ENCODE measurements at places on chromosomes 16 and 17. TPM values are rescaled to one million over a fixed set of nuclear protein-coding genes. Genes with fewer than 3 reads are reported as not detected.

TIGD7 gene
- 3.3 TPM for total RNA-seq

GNAO1 gene
- 9.8 TPM for total RNA-seq

HEXIM2 gene
- total RNA-seq = 9.6 TPM

KRT40 gene
- not detected for total RNA-seq

TMEM238L gene
- total RNA-seq = 122 TPM

KIF2B gene
- total RNA-seq = not detected

NEUROD2 gene
- 0.05 TPM for total RNA-seq

SNAI3 gene
- 0.28 TPM for total RNA-seq

CA5A gene
- total RNA-seq = 0.05 TPM

FBXW10 gene
- total RNA-seq = not detected

PPY gene
- total RNA-seq = not detected

- no peak for DNase-seq
These were observed 22.4 kb upstream of the SEC14L1 start for GRCh38 chr17:77118251-77118928.

- peak; percentile 20 for DNase-seq
These were observed 4.5 kb upstream of the TMEM235 start for GRCh38 chr17:78226759-78227454.

GRCh38 chr16:47895146-47895545, 260.6 kb downstream of the ABCC12 start:
- no peak for DNase-seq

GRCh38 chr16:72427783-72428331, 255.9 kb upstream of the PMFBP1 start:
- no peak for DNase-seq

DNA sequence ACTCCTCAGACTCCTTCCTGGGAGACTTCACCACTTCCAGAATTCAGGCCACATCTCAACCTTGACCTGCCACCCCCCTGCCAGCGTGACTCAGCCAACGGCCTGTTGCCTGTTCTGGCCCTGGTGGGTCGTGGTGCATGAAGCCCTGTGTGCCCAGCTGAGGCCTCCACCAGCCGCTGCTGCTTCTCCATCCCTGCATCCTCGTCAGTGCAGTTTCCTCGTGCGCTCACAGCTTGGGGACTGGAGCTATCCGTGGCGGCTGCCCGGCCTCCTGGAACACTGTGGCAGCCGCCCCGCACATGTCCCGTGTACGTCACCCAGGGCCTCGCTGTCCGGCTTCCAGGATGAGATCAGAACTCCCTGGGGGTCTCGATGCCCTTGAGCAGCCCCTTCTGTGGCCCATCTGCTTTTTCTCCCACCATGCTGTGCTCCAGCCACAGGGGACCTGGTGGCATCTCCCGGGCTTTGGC, 8.0 kb upstream of the TEDC2 start:
- no peak for DNase-seq

GRCh38 chr16:19898924-19899604, 14.4 kb upstream of the GPRC5B start:
- DNase-seq = peak; percentile 74

DNA sequence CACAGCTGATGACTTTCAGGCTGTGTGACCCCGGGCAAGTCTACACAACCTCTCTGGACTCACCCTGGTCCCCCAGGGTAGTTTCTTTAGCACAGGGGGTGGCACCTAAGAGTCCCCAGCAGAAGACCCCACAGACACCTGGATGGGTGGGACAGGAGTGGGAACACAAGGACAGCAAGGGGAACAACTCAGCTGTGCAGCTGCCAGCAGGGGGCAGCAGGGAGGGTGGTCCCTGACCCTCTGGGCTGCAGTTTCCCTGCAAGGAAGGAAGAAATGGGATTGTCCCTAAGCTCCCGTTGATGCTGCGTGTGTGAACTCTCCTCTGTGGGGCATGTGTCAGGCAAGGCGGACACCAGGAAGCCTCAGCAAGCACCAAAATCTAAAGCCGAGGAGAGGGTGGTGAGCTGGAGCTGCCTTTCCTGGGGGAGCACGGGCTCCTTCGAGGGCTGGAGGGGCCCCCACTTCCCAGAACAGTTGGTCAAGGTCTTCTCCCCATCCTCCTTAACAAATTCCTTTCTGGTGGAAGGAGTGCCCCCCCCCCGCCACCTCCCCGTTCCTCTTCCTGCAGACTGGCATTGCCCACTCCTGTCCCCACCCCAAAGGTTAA, 24.1 kb upstream of the CDH5 start:
- peak; percentile 27 for DNase-seq

DNA sequence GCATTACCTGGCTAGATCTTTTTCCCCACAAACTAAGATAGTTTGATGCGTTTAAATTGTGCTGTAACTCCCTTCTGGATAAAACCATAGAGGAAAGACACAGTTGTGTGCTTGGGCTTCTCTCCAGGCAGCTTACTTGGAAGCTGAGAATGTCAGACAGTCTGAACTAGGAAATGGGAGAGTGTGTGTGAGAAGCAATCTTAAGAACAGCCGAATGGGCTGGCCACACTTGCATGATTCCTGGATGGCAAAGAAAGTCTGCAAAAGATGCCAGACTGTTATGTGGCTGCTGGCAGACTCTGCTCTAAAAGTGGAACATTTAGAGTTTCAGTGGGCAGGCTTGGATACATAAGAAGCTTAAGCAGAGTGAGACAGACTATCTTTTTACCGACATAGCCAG, 384.3 kb upstream of the PSMD7 start:
- DNase-seq = no peak

DNA sequence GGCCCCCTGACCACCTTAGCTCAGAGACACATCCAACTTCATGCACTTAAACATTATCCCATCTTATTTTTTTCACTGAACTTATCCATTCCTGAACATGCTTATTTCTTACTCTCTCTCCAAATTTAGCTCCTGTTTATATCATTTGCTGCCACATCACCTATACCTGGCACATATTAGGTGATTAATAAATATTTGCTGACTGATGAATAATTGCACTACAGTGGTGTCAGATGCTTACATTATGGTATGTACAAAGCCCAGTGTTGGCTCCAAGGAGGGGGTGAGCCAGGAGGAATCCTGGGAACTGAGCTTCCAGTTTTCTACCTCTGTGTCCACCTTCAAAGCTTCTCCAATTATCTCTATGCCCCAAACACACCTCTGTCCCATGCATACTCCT, 124.0 kb upstream of the PMFBP1 start:
- no peak for DNase-seq

- DNase-seq = no peak
These were observed 16.1 kb downstream of the TLE7 start for GRCh38 chr16:71425746-71426068.

GRCh38 chr17:18004345-18004744, 31.7 kb downstream of the DRC3 start:
- no peak for DNase-seq

GRCh38 chr17:66401364-66401763, 99.0 kb downstream of the PRKCA start:
- DNase-seq = no peak

DNA sequence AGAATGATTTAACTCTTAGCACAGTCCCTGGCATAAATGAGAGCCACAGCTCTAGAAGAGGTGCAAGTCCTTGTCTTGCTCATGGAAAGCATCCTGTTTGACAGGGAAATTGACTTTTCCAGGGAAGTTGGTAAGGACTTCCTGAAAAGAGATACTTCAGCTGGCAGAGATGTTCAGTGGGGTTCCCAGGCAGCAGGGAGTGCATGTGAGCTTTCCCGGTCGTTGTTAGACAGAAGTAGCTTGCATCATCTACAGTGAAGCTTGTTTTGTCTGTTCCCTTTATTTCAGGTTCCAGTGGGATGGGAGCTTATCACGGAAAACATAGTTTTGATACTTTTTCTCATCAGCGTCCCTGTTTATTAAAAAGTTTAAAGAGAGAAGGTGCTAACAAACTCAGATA, 22.9 kb downstream of the ALDH3A2 start:
- DNase-seq = no peak

DNA sequence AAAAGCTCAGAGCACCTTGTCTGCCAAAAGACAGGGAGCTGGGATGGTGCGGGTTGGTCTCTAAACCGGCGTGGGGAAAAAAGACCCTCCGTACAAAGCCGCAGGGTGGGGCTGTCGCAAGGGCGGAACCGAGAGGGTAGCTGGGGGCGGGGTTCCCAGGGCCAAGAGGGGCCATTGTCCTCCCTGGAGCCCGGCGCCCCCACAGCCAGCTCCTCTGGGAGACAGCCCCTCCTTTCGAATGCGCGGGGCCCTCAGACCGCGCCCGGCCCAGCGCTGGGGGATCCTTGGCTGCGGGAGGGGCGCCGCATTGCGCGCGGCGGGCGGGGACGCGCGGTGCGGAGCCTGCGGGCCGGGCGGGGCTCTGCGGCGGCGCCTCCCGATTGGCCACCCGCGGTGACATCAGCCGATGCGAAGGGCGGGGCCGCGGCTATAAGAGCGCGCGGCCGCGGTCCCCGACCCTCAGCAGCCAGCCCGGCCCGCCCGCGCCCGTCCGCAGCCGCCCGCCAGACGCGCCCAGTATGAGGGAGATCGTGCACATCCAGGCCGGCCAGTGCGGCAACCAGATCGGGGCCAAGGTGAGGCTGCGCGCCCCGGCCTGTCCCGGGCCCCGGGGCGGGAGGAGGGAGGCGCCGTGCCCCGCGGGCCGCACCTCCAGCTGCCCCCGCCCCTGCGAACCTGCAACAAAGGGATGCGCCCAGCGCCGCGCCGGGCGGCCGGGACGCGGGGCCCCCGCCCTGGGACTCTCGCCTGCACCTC, at the start of gene TUBB3:
Gene TUBB3 (plus strand): TSS at position 459 of the 756 bp plus-strand sequence. CDS start 60 bp downstream, at position 519.
- DNase-seq = peak; percentile 69

- DNase-seq = no peak
These were observed 285.2 kb downstream of the SEC14L1 start for GRCh38 chr17:77425791-77426641.

- no peak for DNase-seq
These were observed 499.1 kb upstream of the CDH5 start for GRCh38 chr16:65867276-65867960.

GRCh38 chr17:69478916-69479315, 64.4 kb downstream of the MAP2K6 start:
- DNase-seq = no peak

DNA sequence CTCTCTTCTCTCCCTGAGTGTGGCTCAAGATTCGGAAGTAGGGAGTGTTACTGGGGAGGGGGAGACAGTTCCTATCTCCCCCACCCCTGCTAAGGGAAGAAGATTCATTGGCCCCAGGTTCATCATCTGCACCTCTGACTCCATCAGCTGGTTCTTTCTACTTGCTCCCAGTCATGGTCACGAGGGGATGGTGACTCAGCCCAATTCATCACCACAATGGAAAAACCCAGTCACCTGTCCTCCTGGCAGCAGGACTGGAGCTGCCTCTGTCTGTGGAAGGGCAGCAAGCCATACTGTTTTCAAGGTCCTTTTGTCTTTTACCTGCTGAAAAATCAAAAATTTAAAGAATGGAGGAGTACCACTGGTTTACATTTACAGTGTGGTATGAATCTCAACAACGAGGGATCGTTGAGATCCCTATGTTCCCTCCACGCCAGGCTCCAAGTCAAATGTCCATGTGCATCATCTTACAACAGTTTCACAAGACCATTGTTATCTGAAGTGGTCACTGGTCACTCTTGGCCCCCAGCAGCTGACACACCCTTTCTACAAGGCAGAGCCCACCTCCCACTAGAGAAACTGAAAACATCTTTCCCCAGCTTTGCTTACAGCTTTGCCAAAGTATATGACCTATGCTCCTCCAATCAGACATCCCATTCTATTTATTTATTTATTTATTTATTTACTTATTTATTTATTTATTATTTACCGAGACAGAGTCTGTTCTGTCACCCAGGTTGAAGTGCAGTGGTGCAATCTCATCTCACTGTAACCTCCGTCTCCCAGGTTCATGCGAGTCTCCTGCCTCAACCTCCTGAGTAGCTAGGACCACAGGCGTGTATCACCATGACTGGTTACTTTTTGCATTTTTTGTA, 40.4 kb upstream of the NDRG4 start:
- DNase-seq = no peak

- DNase-seq = peak; percentile 55
These were observed 1.0 kb downstream of the RSPRY1 start for GRCh38 chr16:57186872-57187854.

DNA sequence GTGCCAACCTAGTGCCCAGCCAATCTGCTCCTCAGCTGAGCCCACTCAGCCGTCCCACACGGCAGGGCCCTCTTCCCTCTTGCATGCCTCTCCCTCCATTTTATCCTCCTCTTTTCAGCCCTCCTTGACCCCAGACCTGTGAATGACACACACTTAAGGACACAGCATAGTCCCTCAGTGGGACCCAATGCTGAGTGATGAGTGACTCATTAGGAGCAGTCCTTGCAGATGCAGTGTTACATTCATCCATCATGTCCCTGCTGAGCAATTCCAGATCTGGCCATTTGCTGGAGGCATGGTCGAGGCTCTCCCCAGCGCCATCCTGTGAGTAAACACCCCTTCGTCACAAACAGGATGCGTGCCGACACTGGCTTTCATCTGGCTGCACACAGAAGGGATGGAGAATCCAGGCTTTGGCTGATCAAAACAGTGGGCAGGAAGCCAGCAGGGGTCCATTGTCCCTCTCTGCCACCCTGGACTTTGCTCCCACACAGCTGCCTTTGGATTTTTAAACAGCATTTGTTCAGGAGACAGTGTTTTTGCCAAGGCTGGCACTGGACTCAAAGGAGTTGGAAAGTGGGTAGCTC, 122.6 kb downstream of the AXIN2 start:
- DNase-seq = no peak

DNA sequence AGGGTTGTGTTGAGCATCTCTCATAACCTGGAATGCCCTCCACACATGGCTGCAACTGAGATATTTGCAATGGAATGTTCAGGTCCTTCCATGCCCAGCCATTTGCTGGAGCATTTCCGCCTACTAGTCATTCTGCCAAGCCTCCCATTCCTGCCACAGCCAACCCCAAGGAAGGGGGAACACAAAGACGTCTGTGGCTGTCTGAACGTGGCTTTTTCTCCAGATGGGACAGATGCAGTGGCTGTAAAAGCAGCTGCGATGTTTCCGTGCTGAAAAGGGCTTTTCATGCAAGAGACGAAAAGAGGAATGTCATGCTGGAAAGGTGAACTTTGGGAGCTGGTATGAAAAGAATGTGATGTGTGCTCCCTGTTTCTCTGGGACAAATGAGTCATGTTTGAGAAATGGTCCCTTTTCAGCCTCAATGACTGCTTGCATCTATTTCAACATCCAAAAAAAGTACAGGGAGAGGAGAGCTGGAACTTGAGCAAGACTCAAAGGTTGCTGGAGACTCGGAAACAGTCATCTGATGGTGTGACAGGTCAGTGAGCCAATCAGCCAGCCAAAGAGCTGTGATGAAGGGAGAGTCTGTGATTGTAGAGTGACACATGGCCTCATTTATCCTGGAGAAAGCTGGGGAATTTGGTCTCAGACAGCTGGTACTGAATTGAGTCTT, 208.9 kb downstream of the SHISA9 start:
- no peak for DNase-seq

- DNase-seq = no peak
These were observed 26.1 kb downstream of the CDR2 start for GRCh38 chr16:22348291-22348690.

GRCh38 chr17:30975042-30975820, 4.4 kb downstream of the RNF135 start:
- DNase-seq = no peak

DNA sequence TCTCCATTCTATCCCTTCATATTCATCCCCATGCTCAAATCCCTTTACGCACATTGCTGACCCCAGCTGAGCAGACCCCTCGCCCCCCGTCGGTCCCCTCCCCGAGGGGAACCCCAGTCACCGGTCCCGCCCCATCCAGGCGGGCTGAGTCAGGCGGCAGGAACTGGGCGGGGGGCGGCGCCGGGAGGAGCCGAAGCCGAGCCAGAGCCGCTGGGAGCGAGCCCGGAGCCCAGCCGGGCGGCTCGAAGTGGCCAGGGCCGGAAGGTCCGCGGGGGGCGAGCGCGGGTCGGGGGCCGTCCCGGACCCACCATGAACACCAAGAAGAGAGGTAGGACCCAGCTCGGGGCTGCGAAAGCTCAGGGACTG, 8.6 kb downstream of the RIPOR1 start:
- peak; percentile 75 for DNase-seq

Data from mucosa of descending colon (tissue), 3 donors.